Thoracic aorta (tissue), 2 donors: ENCODE measurements at places on chromosomes 13 and 19. TPM values are rescaled to one million over a fixed set of nuclear protein-coding genes. Genes with fewer than 3 reads are reported as not detected.

DNA sequence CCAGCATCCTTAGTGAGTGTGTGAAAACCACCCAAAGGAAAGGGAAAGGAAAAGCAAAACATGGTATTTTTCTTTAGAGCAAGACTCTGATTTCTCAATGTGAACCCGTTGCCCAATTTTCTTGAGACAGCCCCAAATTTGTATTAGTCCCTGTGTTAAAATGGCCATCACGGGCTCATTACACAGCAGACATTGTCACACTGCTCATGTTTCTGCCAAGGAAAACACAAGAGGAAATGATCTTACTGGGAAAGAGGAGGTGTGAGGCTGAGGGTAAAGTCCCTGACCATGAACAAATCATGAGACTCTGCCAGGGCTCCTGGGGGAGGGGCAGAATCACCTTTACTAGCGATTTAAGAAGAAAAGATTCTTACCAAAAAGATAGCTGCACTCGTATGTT, 54.4 kb downstream of the FAM124A start:
- no peaks in the 10 kb centered on the region for H3K27me3 ChIP-seq
- no peak overlapping the region for H3K27ac ChIP-seq
- no peaks in the 10 kb centered on the region for H3K4me1 ChIP-seq
- no peak for DNase-seq

DNA sequence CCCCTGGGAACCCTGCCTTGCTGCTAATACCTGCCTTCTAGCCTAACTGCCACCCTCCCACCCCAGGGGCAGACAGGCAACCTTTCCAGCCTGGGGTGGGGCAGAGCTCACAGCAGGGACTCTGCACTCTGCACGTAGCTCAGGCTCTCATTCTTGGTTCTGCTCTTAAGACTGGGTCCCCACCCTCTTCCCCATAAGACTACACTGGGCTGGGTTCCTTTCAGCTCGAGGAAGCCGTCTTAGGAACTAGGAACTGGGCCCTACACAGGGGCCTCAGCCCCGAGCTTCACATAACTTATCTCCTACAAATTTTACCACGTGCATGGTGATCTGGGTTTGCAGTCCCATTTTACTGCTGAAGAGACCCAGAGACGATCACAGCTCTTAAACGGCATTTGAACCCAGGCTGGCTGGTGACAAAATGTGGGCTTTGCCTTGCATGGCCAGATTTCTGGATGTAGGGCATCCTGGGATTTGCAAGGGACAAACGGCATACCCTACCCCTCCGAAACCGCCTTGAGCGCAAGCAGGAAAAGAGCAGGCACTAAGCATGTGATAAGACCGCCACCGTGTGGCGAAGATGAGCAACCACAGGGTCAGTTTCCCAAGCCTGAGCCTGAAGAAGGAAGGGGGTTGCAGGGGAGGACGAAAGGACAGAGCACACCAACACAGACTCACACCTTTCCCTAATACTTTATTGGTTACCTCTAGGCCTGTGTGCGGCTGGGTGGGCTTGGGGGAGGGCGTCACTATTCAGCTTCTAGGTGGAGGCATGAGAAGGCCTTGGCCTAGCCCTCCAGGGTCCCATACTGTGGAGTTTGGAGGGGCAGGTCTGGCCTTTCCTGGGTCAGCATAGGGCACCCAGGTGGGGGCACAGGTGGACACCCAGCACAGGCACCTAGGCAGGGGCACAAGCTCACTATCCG, 5.1 kb downstream of the JUNB start:
- peak overlapping the region; percentile 66 for H3K27ac ChIP-seq
- no peaks in the 10 kb centered on the region for H3K27me3 ChIP-seq

GRCh38 chr13:50826035-50826434, 17.5 kb downstream of the DLEU7 start:
- no peaks in the 10 kb centered on the region for H3K4me1 ChIP-seq
- no peak for DNase-seq
- no peak overlapping the region for H3K4me3 ChIP-seq
- H3K27ac ChIP-seq, result no peak overlapping the region
- no peaks in the 10 kb centered on the region for H3K27me3 ChIP-seq

DNA sequence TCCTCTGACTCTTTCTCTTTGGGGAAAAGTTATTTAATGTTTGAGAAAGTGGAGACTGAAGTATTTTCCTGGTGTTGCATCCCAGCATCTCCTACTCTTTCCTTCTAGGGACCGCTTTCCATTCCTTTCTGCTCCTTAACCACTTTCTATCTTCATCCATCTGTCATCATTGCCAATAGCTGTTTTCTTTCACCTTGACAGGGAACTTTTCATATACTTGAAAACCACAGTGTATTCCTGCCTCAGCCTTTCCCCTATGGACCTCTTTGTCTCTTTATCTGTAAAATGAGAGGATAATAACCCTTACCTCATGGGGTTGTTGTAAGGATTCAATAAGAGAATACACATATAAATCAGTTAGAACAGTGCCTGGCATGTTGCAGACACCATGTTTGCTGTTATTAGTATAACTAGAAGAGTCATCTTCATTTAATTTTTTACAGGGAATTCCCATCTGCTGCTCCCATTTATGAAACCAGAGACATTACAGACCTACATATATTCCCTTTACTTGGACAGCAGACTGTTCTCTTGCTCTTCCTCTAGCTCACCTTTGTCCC, 31.8 kb downstream of the LCP1 start:
- no peak overlapping the region for H3K27ac ChIP-seq
- H3K4me3 ChIP-seq, result no peak overlapping the region
- H3K4me1 ChIP-seq, result peaks cover 8% of the 10 kb centered on the region
- no peaks in the 10 kb centered on the region for H3K27me3 ChIP-seq
- no peak for DNase-seq

DNA sequence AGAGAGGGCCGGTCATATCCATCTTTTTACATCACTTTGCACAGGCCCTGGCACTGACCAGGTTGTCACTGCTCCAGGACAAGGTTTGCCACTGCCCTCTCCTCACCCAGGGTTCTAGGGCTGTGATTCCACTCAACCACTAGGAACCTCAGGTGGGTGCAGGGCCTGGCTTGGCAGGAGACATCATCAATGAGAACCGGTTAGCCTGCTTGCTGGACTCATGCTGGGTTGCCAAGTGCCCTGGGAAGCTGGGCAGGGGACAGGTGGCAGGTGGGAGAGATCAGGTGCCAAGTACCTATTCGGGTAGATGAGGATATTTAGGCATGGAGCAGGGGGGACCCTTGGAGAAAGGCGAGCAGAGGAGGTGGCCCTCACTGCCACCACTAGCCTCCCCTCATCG, 4.2 kb upstream of the CERS4 start:
- no peak for DNase-seq
- peaks cover 15% of the 10 kb centered on the region for H3K4me1 ChIP-seq
- H3K4me3 ChIP-seq, result no peak overlapping the region
- no peaks in the 10 kb centered on the region for H3K36me3 ChIP-seq
- H3K27ac ChIP-seq, result no peak overlapping the region

The PCID2 gene
- total RNA-seq, result 46.8 TPM

GRCh38 chr19:18865973-18866799, 29.8 kb downstream of the CERS1 start:
- H3K27me3 ChIP-seq, result no peaks in the 10 kb centered on the region
- no peaks in the 10 kb centered on the region for H3K4me1 ChIP-seq
- DNase-seq, result no peak
- H3K4me3 ChIP-seq, result no peak overlapping the region
- no peak overlapping the region for H3K27ac ChIP-seq

DNA sequence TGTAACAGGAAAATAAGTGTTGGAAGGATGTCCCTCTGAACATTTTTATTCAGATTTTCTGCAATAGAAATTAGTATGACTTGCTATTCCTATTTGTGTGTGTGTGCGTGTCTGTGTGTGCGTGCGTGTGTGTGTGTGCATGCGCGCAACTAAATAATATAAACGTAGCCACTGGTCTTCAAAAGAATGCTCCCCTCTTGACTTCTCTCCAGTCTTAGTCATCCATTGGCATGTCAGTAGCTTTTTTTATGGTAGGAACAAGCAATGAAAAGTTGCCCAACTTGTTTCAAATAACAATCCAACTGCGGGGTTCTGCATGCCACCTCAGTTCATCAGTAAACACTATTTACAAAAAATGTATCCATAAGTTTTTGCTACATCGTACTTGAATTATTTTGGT, 249.6 kb downstream of the GPC6 start:
- no peak for DNase-seq
- H3K36me3 ChIP-seq, result no peaks in the 10 kb centered on the region
- no peaks in the 10 kb centered on the region for H3K27me3 ChIP-seq
- H3K4me1 ChIP-seq, result peaks cover 26% of the 10 kb centered on the region

GRCh38 chr19:55528030-55528803, 8.7 kb downstream of the SBK2 start:
- H3K36me3 ChIP-seq, result no peaks in the 10 kb centered on the region
- no peak overlapping the region for H3K27ac ChIP-seq
- DNase-seq, result no peak

The MYO1F gene
- total RNA-seq, result 29.6 TPM

The CPT1C gene
- 3.9 TPM for total RNA-seq

DNA sequence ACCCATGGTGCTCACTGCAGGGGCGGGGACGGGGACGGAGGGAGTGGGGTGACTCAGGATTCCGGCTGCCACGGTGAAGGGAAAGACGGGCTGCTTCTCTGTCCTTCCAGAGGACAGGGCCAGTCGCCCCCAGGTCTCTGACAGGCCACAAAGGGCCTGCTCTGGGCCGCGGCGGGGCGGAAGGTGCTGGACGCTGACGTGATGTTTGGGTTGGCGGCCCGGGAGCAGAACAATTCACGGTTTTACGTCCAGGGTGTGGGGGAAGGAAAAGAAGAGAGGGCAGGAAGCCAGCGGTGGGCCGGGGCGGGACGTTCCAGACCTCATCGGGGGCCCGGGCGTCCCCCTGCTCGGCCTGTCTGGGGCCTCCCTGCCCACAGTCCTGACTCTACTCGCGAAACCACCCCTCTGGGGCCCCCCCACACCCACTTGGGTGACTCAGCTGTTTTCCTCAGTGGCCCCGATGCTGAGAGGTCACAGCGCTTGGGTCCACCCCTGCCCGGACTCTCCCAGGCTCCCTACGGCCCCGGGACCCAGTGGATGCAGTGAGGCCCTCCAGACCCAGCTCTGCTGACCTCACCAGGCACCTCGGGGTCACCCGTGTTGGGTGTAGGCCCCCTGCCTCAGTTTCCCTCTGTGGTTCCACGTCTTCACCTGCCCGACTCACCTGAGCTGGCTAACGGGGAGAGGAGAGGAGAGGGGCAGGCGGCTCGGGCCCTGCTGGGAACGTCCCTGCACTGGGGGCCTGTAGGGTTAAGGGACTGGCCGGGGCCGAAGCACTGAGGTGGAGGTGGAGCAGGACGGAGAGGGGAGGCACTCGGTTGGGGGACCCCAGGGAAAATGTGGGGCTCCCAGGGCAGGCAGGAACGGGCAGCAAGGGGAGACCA, 29.2 kb downstream of the PIP5K1C start:
- peak overlapping the region; percentile 68 for H3K4me3 ChIP-seq
- H3K36me3 ChIP-seq, result no peaks in the 10 kb centered on the region
- peak; percentile 74 for DNase-seq
- H3K27me3 ChIP-seq, result no peaks in the 10 kb centered on the region
- peak overlapping the region; percentile 100 for H3K27ac ChIP-seq
- H3K4me1 ChIP-seq, result peaks cover 64% of the 10 kb centered on the region

GRCh38 chr13:38405216-38405615, 55.6 kb downstream of the UFM1 start:
- H3K27me3 ChIP-seq, result no peaks in the 10 kb centered on the region
- no peaks in the 10 kb centered on the region for H3K4me1 ChIP-seq
- H3K36me3 ChIP-seq, result no peaks in the 10 kb centered on the region
- H3K27ac ChIP-seq, result no peak overlapping the region

GRCh38 chr13:91563799-91564198, 165.4 kb downstream of the GPC5 start:
- no peaks in the 10 kb centered on the region for H3K36me3 ChIP-seq
- no peak for DNase-seq
- H3K4me3 ChIP-seq, result no peak overlapping the region
- no peak overlapping the region for H3K27ac ChIP-seq
- H3K27me3 ChIP-seq, result no peaks in the 10 kb centered on the region

DNA sequence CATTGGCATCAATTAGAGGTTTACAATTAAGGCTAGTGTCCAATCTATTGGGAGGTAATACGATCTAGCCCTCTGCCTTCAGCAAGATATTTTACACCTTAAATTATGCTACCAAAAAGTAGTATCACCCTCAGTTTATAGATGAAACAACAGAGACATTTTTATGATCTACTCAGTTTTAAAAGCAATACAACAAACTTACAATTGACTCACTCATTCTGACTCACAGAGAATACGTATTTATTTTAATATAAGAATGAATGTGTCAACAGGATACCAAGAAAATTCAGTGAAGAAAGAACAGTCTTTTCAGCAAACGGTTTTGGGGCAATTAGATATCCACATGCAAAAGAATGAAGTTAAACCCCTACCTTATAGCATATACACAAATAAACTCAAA, 32.5 kb upstream of the STARD13 start:
- H3K36me3 ChIP-seq, result no peaks in the 10 kb centered on the region
- H3K27ac ChIP-seq, result no peak overlapping the region
- H3K27me3 ChIP-seq, result no peaks in the 10 kb centered on the region
- H3K4me3 ChIP-seq, result no peak overlapping the region

DNA sequence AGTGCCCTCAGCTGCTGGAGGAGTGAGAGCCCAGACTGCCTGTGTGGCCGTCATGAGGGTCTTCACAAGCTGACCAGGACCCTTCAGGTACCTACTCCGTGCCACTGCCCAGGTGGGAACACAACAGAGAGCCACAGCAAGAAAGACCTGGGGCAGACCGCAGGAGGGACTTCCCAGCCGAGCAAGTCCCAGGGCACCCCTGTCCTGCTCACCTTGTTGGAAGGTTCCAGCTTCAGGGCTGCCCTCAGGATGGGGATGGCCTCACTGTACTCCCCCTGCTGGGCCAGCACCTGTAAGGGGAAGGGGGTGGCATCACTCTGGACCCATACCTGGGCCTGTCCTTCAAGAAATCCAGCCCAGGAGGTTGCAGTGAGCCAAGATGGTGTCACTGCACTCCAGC, 10.3 kb downstream of the FKBP8 start:
- H3K4me3 ChIP-seq, result no peak overlapping the region
- DNase-seq, result no peak
- no peak overlapping the region for H3K27ac ChIP-seq
- H3K4me1 ChIP-seq, result no peaks in the 10 kb centered on the region
- H3K36me3 ChIP-seq, result peaks cover 44% of the 10 kb centered on the region

- H3K4me3 ChIP-seq, result no peak overlapping the region
- H3K27me3 ChIP-seq, result no peaks in the 10 kb centered on the region
- no peak overlapping the region for H3K27ac ChIP-seq
- no peaks in the 10 kb centered on the region for H3K36me3 ChIP-seq
- DNase-seq, result no peak
Measured at GRCh38 chr13:78540058-78540457, 63.3 kb downstream of the POU4F1 start.

GRCh38 chr19:9986787-9987281, 23.5 kb downstream of the COL5A3 start:
- no peak overlapping the region for H3K4me3 ChIP-seq
- DNase-seq, result peak; percentile 28
- peaks cover 20% of the 10 kb centered on the region for H3K4me1 ChIP-seq
- no peaks in the 10 kb centered on the region for H3K27me3 ChIP-seq
- peak overlapping the region; percentile 77 for H3K27ac ChIP-seq
- no peaks in the 10 kb centered on the region for H3K36me3 ChIP-seq
